ENCODE measurements at places on chromosomes 2 and 18.

DNA sequence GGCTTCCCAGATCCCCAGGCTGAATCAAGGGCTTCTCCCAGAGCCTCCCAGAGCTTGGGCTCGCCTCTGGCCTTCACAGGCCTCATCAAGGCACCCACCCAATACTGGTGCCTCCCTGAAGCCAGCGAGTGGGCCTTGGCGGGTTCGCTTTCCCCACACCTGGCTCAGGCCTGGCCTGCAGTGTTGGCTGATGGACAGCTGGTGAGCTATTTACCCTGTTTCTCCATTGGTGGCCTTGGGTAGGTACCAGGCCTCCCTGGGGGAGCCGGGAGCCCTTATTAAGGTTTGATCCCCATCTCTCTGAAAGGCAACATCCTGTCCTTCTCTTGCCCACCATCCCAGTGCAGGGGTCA lies 18.2 kb upstream of the DUSP2 start:
- no peak for DNase-seq

DNA sequence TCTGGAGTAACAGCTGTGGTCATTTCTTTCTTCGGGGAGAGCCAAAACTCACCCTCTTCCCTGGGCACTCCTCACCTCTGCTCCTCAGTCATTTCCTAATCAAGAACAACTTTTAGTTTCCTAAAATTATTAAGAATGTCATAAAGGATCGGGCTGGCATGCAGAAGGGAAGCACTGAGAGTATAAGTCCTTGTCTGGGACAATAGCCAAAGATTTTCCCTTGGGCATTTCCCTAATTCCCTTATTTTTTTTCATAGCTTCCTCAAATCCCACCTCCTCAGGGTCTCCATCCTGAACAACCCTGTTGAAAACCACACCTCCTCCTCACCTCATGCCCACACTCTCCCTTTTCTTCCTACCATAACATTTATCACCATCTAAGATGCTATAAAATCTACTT lies 115.0 kb downstream of the MREG start:
- no peak for DNase-seq

GRCh38 chr2:187379869-187380268 lies 68.2 kb downstream of the CALCRL start:
- no peak for DNase-seq

- no peak for DNase-seq
These were observed 223.5 kb downstream of the RNF152 start for GRCh38 chr18:61669320-61669719.

GRCh38 chr2:152432206-152432653 lies 97.3 kb downstream of the FMNL2 start:
- no peak for DNase-seq

GRCh38 chr2:197028230-197028629 lies 101.7 kb upstream of the PGAP1 start:
- DNase-seq = no peak

DNA sequence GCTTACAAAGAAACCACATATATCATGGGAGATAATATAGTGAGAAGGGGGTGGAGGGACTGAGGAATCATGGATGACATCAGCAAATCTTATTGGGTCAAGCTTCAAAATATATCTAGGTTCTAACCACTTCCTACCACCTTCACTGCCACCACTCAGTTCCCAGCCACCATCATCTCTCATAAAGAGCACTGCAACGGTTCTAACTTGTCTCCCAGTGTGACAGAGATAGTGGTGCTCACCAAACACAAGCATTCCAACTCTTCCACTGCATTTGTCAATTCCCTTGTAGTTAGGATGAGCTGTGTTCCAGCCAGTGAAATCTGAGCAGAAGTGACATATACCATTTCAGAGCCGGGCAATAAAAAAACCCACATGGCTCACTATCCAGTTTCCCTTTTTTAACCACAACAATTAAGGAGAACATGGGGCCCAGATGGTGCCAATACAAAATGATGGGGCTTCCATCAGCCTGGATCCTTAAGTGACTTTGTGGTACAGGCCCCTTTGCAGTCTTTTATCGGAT lies 318.1 kb downstream of the NBAS start:
- DNase-seq = no peak

GRCh38 chr18:60493066-60493465 lies 120.5 kb upstream of the MC4R start:
- no peak for DNase-seq

- no peak for DNase-seq
These were observed 20.0 kb upstream of the SERPINB3 start for GRCh38 chr18:63681449-63682340.

- no peak for DNase-seq
These were observed 72.8 kb downstream of the EMILIN2 start for GRCh38 chr18:2919600-2919999.

- no peak for DNase-seq
These were observed 153.6 kb downstream of the MTCL1 start for GRCh38 chr18:8858888-8859511.

- DNase-seq = no peak
These were observed 21.0 kb downstream of the MROH2A start for GRCh38 chr2:233799087-233799665.

DNA sequence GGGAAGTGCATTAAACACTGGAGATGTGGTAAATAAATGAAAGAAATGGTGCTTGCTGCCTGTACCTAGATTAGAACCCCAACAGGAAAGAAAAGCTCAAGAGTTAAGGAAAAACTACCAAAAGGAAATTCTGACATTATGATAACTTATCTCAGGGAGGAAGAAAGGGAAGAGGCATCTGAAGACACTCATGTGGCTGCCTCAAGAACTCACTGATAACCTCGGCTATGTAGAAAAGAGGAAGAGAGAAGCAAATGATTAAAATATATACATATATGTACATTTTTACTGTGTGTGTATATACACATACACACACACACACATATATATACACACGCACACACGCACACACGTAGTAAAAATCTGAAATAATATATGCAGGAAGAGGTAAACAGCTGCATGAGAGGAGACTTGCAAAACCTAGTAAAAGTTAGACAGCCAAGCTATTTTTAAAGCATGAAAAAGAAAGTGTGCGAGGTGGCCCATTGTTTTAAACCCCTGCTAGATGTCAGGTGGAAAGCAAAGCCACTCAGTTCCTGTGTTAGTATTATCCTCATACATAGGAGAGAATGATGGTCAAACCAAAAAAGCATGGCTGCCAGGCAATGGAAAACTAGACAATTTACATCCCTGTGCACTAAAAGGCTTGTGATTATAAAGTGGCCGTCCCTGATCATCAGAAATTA lies 483.0 kb upstream of the NRP2 start:
- DNase-seq = no peak

DNA sequence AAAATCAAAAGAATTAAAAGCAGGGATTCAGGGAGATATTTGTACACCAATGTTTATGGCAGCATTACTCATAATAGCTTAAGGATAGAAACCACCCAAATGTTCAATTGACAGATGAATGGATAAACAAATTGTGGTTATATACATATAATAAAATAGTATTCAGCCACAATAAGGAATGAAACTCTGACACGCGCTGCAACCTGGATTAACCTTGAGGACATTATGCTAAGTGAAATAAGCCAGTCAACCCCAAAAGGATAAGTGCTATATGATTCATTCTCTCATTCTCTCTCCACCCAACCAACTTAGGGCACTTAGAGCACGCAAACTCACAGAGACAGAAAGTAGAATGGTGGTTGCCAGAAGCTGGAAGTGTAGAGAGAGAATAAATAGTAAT lies 216.8 kb upstream of the SLC14A2 start:
- DNase-seq = no peak

DNA sequence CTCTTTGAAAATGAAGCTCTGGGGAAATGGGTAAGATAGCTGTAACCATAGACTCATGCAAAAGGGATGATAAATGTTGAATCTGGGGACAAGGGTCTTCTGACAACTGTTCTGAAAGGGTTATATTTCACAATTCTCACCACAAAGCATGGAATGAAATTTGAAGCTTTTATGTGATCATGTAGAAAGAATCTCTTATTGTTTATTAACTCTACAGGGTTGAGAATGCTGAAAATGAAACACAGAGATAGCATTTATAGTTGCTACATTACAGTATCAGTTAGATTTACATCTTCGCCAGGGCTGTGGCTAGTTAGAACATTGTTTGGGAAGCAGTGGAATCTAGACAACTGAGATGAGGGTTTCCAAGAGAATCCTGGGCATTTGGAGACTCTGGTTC lies 97.4 kb upstream of the LHCGR start:
- DNase-seq = no peak

DNA sequence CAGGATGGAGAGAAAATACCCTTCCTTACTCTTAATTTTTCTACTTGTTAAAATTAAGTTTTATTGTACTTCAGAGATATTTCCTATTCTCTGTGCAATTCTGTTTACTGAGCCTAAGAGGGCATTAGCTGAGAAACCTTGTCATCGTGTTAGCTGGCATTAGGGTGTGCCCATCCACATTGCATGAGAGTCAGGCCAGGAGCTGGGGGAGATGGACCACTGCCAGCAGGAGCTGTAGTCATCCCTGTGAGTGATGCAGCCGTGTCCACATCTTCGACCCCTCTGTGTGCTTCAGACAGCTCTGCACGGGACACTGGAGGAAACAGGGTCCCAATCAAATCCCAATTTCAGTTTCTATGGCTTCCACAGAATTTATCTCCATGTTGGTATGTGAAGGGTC lies 34.2 kb downstream of the ABCA12 start:
- no peak for DNase-seq

DNA sequence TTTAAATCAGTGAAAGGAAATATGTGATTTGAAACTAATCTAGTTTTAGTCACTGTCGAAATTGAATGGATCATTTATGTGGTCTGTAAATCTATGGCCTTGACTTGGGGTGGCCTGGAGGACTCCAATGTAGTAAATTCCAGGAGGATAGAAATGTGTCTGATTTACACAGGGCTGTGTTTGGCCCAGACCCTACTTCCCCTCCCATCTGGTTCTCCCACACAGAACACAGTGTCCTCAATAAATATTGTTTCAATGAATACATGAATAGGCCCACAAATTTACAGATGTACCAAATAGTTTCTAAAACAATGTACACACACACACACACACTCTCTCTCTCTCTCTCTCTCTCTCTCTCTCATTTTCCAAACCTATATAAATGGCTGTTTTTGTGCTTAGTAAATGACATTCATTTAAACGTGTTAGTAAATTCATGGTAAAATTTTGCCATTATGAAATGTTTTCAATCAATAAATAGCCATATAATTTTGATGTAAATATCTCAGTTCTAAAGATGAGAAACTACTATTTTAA lies 1.9 kb downstream of the CCDC68 start:
- no peak for DNase-seq

- peak; percentile 26 for DNase-seq
These were observed 36.0 kb downstream of the MRPL33 start for GRCh38 chr2:27807476-27807875.
